WERI-Rb-1 (cell line): ENCODE measurements at places on chromosomes 11 and 22.

DNA sequence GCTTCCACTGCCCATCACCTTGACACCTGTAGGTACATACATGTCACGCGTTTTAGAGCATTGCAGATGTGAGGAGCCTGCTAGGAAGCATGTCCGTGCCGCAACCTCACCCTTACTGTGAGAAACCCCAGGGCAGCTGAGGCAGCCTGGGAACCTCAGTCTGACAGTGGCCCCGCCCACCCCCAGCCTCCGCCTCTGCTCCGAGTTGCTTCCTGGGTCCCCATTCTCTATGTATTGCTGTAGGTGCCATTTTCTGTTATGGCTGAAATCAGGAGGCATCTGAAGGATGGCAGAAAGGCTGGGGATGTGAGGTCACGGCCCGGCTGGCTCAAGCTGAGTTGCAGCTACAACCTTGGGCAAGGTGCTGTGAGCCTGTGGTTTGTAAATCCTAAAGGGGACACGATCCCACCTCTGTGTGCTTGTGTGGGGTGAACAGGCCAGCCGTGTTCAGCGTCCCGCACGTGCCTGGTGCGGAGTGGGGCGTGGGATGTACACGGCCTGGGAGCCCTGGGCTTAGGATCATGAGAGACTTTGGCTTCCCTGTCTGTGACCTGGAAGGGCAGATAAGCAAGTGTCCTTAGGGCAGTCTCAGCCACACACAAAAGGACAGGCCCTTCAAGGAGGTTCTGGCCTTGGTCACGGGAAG is 102.7 kb downstream of the PHF21B start:
- DNase-seq, result no peak

GRCh38 chr11:70471254-70471653 is 72.9 kb downstream of the CTTN start:
- peak; percentile 62 for DNase-seq

DNA sequence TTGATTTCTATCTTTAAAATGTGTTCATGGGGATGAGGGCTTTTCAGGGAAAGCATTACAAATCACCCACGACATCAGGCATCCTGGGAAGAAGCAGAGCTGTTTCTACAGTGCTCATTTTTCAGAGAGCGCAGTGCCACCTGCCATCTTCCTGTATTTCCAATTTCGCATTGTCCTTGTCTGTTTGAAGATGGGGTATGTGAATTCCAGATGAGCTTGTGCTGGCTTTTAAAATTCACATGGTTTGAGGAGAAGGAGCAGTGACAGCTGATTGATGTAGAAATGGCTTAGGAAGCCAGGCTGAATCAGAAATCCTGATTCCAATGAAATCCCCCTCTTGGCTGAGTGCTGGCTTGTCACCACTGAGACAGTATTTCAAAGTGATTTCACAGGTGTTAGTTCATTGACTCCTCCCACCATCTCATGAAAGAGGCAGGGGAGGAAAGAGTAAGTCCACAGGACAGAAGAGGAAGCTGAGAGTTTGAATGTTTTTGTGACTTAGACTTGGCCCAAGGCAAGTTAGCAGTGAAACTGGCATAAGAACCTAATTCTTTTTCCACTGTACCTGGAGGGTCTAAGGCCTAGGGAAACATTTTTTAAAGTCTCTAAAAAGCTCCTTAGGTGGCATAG is 344.6 kb upstream of the C11orf87 start:
- no peak for DNase-seq

- DNase-seq, result no peak
Measured at GRCh38 chr11:119094816-119095065, 6.9 kb downstream of the DPAGT1 start.

DNA sequence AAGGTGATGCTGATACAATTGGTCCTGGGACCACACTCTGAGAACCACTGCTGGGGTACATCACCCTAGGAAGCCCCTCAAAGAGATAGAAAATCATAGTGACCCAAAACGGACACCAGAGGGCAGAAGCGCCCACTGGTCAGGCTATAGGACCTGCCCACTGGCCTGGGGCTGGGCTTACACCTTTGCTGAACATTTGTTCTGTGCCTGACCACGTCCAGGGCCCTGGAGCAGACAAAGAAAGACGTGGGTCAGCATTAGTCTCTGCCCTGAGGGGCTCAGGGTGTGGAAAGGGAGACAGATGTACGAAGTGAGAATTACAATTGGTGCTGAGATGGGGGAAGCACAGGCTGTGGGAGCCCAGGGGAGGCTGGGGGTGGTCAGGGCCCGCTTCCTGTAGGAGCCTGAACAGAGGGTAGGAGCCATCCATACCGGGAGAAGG is 14.4 kb upstream of the SERPINH1 start:
- peak; percentile 83 for DNase-seq

- DNase-seq, result peak; percentile 55
Measured at GRCh38 chr22:39522567-39523300, 2.4 kb downstream of the ATF4 start.

- no peak for DNase-seq
Measured at GRCh38 chr11:125720781-125721180, 25.3 kb upstream of the PATE1 start.

GRCh38 chr22:22746061-22746962 is 101.9 kb downstream of the GGTLC2 start:
- no peak for DNase-seq

DNA sequence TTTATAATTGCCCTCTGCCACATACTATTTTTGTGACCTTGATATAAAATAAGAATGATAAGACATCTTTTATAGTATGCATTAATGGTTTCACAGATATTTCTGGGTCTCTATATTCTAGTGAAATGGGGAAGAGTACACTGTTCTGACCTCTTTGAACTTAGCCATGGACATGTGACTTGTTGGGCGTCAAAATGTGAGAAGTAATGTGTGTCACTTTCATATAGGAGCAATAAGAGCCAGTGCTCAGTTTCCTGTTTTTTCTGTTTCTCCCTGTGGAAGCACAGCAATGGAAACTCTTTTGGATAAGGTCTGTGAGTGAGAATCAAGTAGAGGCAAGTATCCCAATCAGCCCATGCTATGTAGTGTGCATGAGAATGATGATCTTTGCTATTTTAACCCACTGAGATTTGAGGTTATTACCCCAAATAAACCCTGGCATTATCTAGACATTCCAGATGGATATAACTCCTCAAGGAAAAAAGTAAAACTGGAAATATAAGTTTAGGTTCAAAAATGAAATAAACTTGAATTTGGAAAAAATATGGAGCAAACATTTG is 60.7 kb downstream of the RAB38 start:
- no peak for DNase-seq

- DNase-seq, result no peak
Measured at GRCh38 chr11:8066036-8066910, 14.7 kb upstream of the TUB start.

- no peak for DNase-seq
Measured at GRCh38 chr22:17774926-17775685, 837 bp upstream of the BID start.

DNA sequence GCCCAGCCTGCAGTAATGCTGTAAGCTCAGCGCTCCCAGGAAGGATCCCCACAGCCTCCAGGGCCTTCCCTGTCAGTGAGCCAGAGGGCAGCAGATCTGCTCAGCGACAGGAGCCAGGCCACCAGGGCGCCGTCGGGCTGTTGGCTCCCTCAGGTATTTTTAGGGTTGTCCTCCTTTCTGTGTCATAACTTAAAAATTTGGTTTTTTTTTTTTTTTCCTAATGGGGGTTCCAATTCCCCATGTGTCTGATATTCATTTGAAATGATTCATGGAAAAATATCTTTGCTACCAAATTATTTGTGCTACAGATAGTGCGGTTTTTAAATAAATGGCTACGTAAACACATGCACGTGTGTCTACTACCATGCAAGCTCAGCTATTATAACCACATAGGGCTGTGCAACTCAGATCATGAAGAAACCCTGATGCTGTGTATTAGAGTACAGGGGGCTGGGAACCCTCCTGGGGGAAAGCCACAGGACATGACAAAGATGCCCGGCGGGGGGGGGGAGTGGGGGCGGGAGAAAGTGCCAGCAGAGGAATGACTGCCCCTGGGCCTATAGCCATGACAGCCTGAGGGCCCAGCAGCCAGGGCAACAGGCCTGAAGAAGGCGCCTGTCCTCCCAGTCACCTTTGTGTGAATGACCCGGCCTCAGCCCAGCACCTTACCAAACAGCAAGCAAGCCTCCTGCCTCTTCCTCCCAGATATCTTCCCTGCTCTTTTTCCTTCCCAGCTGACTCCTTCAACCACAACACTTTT is 89.3 kb downstream of the NAT10 start:
- DNase-seq, result no peak

GRCh38 chr22:24353121-24353520 is 74.3 kb upstream of the ADORA2A start:
- no peak for DNase-seq

DNA sequence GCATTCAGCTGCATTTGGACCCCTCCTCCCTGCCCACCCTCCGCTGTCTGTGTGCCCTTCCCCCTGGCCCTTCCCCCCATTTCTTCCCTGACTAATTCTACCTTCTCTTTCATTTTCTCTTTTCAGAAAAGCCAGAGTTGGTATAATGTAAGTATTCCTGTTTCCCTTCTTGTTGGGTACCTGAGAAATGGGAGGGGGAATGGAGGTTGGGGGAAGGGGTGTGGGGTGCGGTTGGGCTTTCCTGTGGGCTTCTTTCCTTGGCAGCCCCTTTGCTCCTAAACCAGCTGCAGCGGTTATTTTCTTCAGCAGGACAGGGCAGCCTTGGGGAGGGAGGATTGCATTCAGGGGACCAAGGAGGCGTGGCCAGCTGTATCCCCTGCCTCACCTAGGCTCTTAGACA is 70.2 kb downstream of the SCN3B start:
- DNase-seq, result no peak

DNA sequence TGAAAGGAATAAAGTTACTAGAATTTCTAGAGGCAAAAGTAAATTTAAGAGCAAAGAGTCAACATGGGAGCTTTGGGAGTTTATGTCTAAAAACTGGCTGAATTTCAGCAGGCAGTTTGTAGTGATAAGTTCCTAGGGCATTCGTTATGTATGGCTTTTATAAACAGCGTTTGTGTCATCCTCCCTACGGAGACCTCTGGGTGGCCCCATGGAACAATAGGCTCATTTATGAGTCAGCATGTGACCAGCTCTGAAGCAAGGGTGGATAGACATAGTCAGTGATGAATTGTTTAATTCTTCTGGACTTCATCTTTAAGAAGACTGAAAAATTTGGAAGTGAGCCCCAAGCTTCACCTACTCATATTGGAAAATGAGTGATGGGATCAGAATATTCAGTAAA is 37.1 kb downstream of the SVIP start:
- no peak for DNase-seq

GRCh38 chr11:26608507-26609146 is 36.6 kb upstream of the MUC15 start:
- DNase-seq, result peak; percentile 78

- peak; percentile 52 for DNase-seq
Measured at GRCh38 chr22:35467681-35468434, 67.9 kb downstream of the MCM5 start.

GRCh38 chr11:35275786-35276170 is 136.8 kb downstream of the CD44 start:
- DNase-seq, result no peak

DNA sequence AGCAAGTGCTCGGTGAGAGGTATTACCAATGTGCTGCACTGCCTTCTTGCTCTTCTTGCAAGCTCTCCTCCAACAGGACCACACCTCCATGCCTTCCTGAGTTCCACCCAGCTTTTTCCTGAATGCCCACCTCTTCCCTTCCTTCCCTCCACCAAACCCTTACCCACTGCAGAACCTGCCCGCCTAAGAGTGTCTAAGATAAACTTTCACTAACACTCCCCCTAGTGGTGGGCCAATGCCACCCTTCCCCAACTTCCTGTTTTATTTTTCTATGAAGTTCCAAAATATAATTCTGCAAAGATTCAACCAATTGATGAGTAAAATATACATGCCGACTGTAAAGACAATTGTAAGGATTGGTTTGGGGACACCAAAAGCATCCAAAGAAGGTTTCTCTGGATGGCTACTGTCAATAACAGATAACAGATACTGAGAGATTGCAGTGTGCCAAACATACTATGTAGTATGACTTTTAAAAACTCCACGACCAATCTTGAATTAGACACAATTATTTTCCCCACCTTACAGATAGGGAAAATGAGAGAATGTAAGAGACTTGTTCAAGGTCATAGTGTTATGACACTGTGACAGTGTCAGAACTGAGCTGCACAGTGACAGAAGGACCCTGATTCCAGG is 38.6 kb upstream of the BMAL1 start:
- peak; percentile 31 for DNase-seq

- no peak for DNase-seq
Measured at GRCh38 chr11:3052567-3052966, 4.7 kb downstream of the CARS1 start.

- no peak for DNase-seq
Measured at GRCh38 chr11:130216591-130217132, 57.1 kb downstream of the ST14 start.

DNA sequence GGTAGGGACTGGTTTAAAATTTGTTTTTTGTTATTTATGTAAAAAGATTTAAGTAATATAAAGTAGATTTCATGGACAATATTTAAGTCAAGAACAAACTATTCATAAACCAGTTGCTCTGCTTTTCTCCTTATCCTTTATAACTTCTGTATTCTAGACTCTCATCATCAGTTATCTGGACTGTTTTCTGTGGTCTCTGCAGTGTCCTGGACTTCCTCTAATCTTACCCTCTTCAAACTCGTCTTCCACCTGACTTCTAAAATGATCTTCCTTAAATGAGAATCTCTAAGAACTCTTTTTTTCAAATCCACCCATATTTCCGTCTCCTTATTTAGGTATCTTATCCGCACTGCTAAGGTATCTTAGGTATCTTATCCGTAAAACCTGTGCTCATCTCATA is 8.1 kb downstream of the RRM1 start:
- no peak for DNase-seq

- DNase-seq, result no peak
Measured at GRCh38 chr22:40443732-40444131, 73.3 kb downstream of the SGSM3 start.

DNA sequence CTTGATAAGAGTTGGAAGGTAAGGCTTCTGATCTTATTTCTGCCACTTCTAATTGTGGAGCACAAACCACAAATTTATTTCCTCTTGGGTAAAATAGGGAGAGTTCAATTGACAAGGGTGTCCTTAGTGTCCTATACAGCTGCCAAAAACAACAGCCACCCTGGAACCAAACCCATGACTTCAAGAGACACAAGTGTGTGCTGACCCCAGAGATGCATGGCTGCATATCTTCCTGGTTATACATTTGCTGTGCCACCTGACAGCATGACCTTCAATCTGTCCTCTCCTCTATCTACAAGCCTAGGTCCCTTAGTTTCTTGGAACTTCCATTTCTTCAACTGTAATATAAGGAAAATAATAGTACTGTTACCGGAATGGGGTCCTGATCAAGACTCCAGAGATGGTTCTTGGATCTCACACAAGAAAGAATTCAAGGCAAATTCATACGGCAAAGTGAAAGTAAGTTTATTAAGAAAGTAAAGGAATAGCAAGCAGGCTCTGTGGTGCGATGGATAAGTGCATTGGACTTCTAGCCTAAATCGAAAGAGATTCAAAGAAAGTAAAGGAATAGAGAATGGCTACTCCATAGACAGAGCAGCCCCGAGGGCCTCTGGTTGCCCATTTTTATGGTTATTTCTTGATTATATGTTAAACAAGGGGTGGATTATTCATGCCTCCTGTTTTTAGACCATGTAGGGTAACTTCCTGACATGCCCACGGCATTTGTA is 15.5 kb upstream of the TMEM123 start:
- DNase-seq, result no peak

- no peak for DNase-seq
Measured at GRCh38 chr22:40764763-40765441, 54.2 kb downstream of the SLC25A17 start.
